ENCODE measurements at places on chromosomes 12 and 14.

GRCh38 chr14:99274346-99275221 lies 2.6 kb upstream of the BCL11B start:
- peak; percentile 77 for DNase-seq

GRCh38 chr14:20866963-20867362 lies 24.2 kb upstream of the RNASE3 start:
- no peak for DNase-seq

GRCh38 chr12:119659289-119659897 lies 8.5 kb upstream of the PRKAB1 start:
- no peak for DNase-seq

DNA sequence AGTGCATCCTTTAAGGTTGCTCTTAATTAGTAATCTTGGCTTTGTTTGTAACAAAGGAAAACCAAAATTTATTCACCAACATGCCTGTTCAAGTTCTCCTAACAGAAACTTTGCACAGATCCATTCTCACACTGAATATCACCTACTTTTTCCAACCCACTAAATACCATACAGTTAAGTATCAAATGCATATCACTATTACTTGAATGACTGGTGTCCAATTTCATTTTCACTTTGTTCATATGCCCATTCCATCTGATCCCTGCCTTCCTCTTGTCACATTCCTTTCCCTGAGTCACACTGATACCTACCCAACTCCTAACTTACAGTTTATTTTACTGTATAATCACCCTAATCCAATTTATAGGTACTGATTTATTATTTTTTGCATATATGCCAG lies 286.4 kb downstream of the NELL2 start:
- DNase-seq = no peak

GRCh38 chr14:52683985-52684520 lies 11.3 kb downstream of the ERO1A start:
- DNase-seq = no peak

DNA sequence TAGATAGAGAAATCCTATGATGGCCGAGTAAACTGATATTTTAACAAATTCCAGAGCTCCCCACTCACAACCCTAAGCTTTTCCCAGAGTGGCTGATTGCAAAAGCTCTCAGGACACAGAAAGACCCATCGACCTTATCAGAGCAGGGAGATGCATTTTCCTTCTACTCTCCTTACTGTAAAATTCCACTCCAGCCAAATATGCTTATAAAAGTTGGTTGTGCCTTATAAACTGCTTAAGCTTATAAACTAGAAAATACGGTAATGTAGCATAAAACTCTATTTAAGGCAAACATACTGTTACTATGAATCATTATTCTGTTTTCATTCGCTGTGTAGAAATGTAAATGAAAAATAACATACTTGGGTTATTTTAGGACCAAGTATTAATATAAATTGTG lies 41.6 kb upstream of the TRHDE start:
- no peak for DNase-seq

- DNase-seq = no peak
Observed at GRCh38 chr14:78875049-78875448, 704.9 kb downstream of the NRXN3 start.

DNA sequence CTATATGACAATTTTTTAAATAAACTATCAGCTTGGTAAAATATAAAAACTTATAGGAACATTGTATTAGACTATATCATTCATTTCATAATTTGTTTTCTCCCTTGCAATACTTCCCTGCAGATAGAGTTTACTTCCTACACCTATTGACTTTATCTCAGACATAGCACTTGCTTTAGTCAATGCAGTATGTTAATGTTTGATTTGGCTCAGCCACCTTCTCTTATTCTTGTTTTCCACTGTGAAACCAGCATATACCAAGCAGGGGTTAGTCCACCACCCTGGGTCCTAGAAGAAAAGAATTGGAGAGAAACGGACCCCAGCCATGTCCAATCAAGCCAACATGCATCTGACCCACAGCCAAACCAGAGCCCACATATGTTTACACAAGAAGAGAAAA lies 10.4 kb upstream of the SOX5 start:
- no peak for DNase-seq

DNA sequence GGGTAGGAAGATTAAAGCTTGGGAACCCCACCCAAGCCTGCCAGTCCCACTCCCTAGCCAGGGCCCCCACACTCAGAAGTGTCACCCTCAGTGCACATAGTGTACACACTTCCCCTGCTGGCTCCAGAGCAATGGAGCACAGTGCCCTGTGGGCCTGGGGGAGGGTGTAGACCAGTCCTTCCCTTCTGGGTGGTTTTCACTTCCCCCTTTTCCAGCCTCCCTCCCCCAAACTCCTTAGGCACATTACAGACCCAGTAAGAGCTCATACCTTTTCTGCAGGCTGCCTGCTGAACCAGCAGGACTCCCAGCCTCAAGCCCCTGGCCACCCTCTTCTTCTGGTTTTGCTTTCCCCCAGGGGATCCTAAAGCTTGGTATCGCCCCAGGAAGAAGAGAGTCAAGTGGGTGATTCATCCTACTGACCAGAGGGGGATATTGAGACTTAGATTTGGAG lies at the start of gene ZNF385A:
TSS of gene ZNF385A (minus strand) at position 143 of the 451 bp plus-strand sequence. CDS start 219 bp downstream, outside the sequence.
- DNase-seq = no peak

DNA sequence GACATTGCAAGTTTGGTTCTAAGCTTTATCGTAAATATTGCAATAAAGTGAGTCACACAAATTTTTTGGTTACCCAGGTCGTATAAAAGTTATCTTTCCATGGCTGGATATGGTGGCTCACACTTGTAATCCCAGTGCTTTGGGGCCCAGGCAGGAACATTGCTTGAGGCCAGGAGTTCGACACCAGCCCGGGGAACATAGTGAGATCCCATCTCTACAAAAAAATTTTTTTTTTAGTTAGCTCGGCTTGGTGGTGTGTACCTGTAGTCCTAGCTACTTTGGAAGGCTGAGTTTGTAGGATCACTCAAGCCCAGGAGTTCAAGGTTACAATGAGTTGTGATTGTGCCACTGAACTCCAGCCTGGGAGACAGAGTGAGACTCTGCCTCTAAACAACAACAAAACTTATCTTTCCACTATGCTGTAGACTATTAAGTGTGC lies 24.4 kb downstream of the PRORP start:
- DNase-seq = no peak

DNA sequence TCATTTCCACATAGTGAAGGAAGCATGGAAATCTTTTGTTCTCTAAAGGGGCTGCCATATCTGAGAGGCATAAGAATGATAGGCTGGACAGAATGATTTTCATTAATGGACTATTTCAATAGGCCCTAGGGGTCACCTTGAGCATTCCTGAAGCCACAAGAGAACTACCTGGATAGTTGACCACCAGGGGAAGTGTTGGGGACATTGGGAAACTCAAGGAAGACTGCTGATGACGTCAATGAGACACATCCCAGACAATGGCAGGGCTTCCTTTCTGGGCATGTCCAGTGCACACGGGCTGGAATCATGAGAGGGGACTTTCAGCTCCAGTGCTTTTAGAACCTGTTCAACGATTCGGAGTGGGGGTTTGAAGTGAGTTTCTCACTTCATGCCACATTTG lies 48.8 kb upstream of the CHST11 start:
- no peak for DNase-seq

DNA sequence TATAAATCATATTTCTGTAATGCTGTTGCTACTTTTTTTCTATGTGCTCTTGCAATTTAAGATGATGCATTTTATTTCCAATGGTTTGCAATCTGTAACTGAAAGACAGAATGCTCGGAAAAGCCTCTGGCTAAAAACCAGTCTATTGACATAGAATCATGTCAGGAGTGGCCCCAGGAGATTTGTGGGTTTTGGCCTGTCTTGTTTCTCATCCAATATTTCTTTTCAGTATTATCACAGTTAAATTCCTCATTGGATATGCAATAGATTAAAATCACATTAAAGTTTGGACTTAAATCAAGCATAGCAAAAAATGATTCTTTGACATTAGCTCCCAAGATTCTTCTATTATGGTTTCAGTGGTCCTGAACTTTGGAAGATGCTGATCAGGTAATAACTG lies 19.1 kb upstream of the SLC38A2 start:
- no peak for DNase-seq

DNA sequence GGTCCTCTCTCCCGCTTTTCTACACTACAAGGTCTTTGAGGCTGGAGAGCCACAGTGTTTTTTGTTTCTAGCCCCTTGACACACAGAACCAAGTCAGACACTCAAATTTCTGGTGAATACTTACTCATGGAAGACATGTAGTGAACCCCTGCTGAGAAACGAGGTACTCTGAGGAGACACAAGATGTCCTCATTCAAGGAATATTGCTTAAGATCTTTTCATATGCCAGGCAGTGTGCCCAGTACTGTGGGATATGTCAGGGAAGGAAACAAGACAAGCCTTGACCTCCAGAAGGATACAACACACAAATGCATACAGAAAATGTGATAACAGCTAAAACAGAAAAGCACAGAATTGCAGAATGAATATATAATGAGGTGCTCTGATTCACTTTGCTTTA lies 75.9 kb downstream of the TMTC1 start:
- DNase-seq = no peak

DNA sequence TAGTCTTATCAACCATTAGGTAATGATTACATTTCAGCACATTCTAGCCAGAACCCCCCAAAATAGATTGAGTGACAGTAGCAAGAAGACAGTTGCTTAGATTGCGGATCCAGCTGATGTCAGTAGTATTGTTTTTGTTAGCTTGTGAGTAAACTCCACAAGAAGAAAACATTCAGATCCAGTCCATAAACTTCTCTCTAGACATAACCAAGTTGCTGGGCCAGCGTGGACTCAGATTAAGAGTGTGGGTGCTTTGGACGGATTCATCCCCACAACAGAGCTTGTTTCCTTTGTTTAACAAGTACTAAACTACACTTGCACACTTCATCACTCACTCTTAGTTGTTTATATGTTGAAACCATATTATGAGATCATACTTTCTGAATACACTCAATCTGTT lies 293.4 kb downstream of the NPAS3 start:
- no peak for DNase-seq

DNA sequence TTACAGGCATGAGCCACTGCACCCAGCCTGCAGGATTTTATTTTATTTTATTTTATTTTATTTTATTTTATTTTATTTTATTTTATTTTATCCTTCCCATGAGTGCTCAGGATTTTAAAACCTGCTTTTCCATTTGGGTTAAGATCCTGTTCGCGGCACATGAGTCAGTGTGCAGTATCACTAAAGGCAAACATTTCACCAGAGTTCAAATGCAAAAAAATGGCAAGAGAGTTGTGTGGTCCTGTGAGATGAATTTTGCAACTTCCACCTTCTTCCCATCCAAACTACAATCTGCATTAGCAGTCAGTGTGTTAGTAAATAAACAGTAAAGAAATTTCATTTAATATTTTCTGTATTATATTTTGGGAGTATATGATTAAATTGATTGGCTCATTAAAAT lies 29.0 kb downstream of the MOAP1 start:
- DNase-seq = no peak

DNA sequence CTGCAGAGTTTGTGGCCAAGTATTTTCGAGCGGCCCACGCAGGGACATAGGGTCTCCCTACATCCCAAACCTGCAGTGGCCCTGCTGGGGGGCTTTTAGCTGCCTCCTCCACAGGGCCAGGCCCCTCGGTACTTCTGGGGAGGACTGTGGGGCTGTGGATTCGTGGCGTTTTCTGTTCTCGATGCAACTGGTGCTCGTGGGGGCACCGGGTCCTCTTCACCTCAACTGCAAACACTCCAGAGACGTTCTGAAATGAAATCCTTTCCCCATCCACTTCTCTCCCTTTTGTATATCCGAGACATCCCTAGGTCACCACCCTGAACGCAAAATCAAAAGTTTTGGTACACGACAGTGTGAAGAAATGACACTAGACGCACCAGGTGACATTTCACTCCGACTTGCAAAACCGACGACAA lies 2.3 kb downstream of the RFX4 start:
- no peak for DNase-seq

GRCh38 chr14:64510825-64511671 lies 6.5 kb downstream of the ZBTB1 start:
- peak; percentile 48 for DNase-seq

- no peak for DNase-seq
Observed at GRCh38 chr12:25502118-25502517, 51.0 kb downstream of the LMNTD1 start.

DNA sequence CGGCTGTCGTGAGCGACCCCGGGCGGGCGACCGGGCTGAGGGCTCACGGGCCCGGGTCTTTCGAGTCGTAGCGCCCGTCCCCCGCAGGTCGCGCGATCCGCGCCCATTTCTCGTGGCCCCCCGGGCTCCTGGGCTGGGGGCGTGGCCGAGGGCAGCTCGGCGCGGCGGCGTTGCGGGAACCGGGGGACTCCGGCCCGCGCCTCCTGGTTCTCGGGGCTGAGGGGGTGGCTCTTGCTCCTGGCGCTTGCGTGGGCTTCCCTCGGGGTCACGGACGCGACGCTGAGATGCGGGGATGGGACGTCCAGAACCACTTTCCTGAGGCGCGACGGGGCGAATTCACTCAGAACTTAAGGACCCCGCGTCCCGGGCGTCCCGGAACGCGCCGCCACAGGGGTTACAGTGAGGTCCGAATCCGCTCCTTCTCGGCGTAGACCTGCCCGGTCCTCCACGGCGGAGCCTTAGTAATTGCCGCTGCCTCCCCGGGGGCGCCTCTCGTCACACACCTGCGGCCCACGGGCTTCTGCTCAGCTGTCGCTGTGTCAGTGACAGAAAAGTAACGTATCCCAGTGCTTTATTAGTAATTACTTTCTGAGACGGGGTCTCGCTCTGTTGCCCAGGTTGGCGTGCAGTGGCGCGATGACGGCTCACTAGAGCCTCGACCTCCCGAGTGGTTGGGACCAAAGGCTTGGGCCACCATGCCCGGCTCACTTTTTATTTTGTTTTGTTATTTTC lies 606 bp downstream of the EP400 start:
- DNase-seq = peak; percentile 58

DNA sequence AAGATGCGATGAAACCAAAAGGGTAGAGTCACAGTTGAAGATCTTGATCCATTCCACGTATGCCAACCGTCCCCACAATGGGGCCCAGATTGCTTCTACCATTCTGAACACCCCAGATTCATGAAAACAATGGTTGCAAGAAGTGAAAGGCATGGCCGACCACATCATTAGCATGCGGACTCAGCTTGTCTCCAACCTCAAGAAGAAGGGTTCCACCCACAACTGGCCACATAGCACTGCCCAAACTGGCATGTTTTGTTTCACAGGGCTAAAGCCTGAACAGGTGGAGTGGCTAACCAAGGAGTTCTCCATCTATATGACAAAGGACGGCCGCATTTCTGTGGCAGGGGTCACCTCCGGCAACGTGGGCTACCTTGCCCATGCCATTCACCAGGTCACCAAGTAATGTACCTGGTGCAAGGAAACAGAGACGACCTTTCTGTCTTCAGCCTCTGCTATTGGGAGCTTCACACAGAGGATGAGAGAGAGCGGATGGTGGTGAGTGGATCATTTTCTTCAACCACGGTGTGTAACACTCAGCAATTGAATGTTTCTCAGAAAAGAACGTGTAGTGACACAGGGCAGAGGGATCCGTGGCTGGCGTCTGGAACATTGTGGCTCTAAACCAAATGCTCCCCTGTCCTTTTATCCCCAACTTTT lies 26.8 kb upstream of the CLEC2D start:
- DNase-seq = no peak

- no peak for DNase-seq
Observed at GRCh38 chr12:124952295-124952694, 36.6 kb downstream of the DHX37 start.

GRCh38 chr14:54138024-54138353 lies 181.4 kb upstream of the BMP4 start:
- DNase-seq = no peak
